Stimulated activated CD8-positive, alpha-beta memory T cell treated with anti-CD3 and anti-CD28 coated beads, Interleukin-4, amount 100 ng/mL, for 1 hour (primary cell): ENCODE measurements at places on chromosomes 6 and 20.

DNA sequence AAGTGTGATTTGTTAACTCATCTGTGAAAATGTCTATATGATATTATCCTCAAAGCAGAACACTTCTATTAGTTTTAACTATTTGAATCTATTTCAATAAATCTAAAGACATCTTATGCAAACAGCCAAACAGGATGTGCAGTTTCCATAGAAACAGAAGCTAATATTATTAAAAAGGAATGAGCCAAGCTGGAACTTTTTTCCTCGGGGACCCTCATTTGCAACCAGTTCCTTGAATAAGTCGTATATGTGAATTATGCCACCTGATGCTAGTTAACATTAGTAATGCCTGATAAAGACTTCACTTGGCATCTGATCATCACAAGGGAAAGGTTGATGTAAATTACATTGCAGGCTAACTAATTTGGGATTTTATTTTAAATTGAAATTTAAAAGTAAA lies 216.9 kb upstream of the SMLR1 start:
- no peak for DNase-seq

- no peak for DNase-seq
Observed at GRCh38 chr6:111468329-111469012, 14.5 kb downstream of the REV3L start.

DNA sequence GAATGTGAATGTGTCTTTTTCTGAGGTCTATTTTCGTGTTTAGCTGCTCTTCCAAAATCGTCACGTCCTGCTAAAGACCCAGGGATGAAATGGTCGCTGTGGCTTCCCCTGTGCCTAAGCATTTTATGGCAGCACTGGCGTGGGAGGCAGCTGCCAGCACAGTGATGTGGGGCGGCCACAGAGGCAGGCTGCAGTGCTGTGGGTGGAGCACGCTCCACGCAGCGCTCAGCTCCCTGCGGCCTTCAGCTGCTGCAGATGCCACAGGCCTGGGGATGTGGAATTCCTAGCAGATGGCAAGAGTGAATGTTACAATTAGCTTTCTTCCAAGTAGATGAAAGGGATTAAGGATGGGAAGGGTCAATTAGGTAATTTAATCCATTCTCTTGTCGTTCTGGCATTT lies 242.6 kb downstream of the SMOC2 start:
- no peak for DNase-seq

DNA sequence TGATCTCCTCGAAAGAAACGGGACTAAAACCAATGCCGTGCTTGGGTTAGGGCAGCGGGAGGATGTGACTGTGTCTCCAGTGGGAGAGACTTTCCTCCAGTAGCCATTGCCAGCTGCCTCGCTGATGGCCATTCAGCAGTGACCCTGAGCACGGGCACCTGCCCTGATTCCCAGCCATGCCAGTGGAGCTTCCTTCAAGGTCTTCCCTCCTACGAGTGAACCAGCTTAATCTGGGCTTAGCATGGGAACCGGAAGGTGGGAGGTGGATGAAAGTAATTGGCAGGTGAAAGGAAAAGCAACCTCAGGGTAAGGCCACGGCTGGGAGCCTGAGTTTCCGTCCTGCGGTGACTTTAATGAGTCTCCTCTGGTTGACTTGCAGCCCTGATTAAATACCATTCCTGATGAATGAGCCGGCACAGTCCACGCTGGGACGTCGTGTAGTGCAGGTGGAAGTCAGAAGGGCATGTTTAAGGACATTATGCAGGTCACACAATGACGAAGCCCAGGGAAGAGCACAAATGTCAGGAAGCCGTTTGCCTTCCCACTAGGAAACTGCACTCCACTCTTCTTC lies 813.5 kb downstream of the QKI start:
- no peak for DNase-seq

GRCh38 chr6:21554286-21554685 lies 39.3 kb upstream of the SOX4 start:
- DNase-seq, result no peak

DNA sequence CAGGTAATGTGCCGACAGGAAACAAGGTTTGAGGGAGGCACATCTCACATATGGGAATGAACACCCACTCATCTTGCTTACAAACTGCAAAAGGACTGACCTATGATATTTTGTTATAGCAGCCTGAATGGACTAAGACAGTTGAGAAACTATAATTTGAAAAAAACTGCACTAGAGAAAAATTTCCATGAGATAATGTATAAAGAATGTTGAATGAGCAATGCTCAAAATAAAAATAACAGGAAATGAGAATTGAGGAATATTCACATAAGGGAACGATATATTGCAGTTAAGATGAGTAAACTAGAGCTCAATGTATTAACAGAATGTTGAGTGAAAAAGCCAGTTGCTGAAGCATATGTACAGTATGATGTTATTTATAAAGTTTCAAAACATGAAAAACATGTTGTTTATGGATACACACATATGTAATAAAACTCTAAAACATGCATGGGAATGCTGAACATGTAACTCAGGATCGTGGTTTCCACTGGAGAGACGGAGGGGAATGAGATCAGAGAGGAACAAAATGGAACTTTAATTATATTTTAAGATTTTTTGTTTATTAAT lies 6.3 kb upstream of the TBC1D22B start:
- DNase-seq, result no peak

- DNase-seq, result no peak
Observed at GRCh38 chr6:32886681-32887383, 32.8 kb downstream of the PSMB9 start.

DNA sequence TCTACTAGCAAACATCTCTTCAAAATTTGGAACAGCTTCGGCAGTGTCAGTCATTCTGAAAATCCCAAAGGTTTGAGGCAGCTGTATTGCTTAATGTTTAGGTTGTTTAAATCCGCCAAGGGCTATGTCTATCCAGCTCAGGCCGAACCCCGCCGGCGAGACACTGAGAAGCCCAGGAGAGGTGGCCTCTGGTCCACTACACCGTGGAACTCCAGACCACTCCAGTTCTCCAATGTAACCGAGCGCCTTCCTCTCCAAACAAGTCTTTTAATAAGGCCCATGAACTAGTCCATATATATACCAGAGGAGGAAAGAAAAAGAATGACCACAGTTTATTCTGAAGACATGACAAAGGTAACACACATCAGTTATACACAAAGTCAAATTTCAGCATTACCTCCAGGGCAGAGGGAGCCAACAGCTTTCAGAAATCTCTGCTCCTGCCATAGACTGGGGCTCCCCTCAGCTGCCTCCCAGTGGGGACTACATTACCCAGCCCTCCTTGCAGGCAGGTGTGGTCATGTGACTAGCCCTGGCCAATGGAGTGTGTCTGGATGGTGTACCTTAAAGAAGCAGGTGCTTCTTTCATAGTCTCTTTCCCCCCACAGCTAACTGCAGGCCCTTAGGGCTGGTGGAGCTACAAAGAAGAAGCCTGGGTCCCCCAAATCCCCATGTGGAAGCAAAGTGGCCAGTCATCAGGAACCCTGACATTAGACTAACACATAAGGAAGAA lies at the start of gene RAMACL:
TSS of gene RAMACL (minus strand) at position 255 of the 733 bp plus-strand sequence. CDS start at position 54, 201 bp downstream.
- no peak for DNase-seq

DNA sequence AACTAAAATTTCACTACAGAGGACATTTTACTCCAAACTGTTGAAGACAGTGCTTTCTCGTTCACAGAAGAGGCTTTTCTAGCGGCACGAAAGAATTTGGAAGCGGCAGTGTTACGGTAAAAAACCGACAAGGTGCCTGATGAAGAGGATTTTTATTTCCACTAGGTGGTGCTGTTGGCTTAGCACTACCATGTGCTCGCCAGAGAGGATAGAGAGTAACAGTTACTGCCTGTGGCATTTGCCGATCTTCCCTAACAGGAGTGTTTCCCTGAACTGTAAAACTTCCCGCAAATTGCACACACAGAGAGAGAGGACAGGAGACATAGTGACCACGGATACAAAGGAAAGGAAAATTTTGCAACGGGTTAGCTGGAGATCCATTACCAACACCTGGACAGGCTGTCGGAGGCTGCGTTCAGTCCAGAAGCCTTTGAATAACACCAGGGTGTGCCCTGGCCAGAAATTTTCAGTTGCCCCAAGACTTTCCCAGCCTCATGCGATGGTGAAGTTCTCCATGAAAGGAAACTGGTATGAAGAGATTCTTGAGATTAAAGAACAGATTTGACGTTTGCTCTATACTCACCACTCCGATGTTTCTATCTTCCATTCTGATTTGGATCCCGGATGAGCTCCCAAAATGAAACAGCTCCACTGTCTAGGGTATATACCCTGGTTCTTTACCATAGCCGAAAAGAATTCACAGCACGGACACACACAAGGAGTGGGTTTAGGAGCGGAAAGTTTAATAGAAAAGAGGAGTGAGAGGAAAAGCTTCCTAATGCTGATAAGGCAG lies 48.1 kb downstream of the HLA-DPB1 start:
- no peak for DNase-seq

- no peak for DNase-seq
Observed at GRCh38 chr6:89706121-89706520, 67.6 kb upstream of the LYRM2 start.

DNA sequence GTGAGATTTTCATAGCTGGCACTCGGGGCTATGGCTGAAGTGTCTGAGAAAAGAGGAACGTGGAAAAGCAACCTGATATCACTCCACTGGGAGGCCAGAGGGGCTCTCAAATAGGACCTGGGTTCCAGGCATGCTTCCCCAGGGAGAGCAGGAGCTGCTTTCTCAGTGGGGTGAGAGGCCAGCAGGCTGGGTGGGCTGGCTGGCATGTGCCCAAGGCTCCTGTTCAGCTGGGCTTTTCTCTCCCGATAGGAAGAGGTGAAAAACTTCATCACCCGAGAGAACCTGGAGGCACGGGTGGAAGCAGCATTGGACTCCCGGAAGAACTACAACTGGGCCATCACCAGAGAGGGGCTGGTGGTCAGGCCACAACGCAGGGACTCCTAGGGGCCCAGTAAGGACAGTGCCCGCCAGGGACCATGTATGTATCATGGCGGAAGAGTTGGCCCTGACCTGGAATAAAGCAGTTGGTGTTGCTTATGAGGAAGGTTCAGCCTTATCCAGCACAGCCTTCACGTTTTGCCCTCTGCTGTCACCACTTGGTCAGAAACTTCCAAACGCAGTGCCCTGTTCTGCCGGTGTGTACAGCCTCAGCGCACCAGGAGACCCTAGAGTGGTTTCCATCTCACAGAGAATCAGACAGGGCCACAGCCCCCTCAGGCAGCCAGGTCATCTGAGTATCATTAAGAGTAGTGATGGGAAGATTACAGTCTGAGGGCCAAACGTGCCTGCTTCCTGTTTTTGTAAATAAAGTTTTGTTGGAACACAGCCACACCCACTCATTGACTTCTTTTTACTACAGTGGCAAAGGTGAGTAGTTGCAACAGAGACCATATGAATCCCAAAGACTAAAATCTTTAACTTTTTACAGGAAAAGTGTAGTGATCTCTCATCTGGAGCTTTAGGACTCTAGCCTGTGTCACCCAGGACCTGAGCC lies 1.9 kb downstream of the MRPS26 start:
- DNase-seq, result no peak

- DNase-seq, result no peak
Observed at GRCh38 chr20:9572670-9573069, 58.3 kb downstream of the LAMP5 start.

GRCh38 chr20:50821257-50821921 lies 26.5 kb downstream of the BCAS4 start:
- no peak for DNase-seq

DNA sequence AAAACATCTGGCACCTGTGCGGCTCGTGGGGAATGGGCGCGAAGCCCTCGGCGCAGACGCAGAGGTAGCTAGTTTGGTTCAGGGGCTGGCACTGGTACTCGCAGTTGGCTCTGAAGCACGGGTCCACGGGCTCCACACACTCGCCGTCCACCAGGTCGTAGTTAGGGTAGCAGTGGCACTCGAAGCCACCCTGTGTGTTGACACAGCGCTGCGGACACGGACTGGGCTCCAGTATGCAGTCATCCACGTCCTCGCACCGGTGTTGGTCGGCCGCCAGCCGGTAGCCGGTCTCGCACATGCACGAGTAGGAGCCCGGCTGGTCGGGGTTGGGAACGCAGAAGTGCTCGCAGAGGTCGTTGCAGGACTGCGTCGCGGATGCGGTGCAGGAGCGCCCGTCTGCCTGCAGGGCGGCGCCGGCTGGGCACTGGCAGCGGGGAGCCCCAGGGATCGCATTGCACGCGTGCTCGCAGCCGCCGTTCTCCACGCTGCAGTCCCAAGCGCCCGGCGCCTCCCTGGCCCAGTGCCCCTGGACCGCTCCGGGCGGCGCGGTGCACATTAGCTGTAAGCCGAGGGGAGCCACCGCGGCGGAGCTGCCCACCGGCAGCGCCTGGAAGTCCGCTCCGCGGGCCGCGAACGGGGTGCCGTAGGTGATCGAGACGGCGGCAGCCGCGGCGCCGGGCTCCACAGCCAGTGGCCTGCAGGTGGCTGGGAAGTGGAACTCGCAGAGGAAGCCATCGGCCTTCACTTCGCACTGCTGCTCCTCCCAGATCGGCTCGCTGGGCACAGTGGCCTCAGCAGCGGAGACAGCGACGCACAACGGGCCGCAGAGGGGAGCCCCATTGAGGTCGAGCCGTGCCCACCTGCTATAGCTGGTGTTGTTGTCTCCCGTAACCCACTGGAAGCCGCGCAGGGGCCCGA lies 930 bp downstream of the THBD start:
- DNase-seq, result no peak

- DNase-seq, result no peak
Observed at GRCh38 chr20:46984405-46984804, 89.8 kb downstream of the EYA2 start.

DNA sequence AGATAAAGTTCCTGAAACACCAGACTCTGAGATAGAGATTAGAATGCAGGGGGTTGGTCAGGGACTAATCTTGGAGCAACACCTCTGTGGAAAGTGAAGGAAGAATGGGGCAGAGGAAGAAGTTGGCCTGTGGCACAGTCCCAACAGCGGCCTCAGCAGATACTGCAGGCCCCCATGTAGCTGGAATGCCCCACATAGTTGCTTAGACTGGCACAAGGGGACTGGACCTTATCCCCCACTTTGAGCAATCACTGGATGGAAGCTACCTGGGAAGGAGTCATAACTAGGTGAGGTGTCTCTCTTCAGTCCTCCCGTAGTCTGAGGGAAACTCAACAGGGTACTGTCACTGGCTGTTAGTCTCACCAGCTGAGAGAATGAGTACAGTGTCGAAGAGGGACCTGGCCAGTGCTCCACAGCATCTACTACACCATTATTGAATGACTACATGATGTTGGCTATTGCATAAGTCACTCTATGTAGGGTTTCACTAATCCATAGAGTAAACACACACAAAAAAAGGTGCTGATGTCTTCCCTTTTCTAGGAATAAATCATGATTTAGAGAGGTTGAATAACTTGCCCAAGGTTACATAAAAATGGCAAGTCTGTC lies 47.5 kb downstream of the ADGRG6 start:
- no peak for DNase-seq

DNA sequence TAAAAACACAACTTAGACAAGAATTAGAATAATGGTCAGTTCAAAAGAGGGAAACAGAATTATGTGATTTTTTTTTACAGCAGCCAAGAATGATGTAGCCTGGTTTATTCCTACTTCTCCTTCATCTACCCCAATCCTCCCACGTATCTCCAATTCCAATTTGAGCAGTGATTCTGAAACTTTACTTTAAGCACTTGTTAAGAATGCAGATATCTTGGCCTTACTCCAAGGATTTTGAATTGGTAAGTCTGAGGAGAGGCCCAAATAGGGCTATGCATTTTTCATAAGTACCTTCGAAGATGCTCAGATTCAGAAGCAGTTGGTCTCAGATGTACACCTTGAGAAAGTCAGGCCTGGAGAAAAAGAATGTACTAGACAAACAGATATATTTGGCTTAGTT lies 233.4 kb upstream of the FLRT3 start:
- DNase-seq, result no peak
